ENCODE measurements at places on chromosomes 3 and 15. TPM values are rescaled to one million over a fixed set of nuclear protein-coding genes. Genes with fewer than 3 reads are reported as not detected.

NR2F2 gene
- total RNA-seq = 22.9 TPM

HCN4 gene
- total RNA-seq = 1.4 TPM

CRYGS gene
- total RNA-seq = 1.8 TPM

GABRG3 gene
- not detected for total RNA-seq

PLA2G4D gene
- not detected for total RNA-seq

All from kidney epithelial cell (primary cell).